ENCODE measurements at places on chromosomes 12 and 14. TPM values are rescaled to one million over a fixed set of nuclear protein-coding genes. Genes with fewer than 3 reads are reported as not detected.

Gene GDF3
- not detected for total RNA-seq

GRCh38 chr14:39568809-39569538 is 136.7 kb upstream of the FBXO33 start:
- no peak overlapping the region for H3K4me3 ChIP-seq
- H3K27ac ChIP-seq: no peak overlapping the region
- H3K27me3 ChIP-seq: no peaks in the 10 kb centered on the region
- no peaks in the 10 kb centered on the region for H3K4me1 ChIP-seq
- no peaks in the 10 kb centered on the region for H3K36me3 ChIP-seq

Gene BEST3
- total RNA-seq: not detected

DNA sequence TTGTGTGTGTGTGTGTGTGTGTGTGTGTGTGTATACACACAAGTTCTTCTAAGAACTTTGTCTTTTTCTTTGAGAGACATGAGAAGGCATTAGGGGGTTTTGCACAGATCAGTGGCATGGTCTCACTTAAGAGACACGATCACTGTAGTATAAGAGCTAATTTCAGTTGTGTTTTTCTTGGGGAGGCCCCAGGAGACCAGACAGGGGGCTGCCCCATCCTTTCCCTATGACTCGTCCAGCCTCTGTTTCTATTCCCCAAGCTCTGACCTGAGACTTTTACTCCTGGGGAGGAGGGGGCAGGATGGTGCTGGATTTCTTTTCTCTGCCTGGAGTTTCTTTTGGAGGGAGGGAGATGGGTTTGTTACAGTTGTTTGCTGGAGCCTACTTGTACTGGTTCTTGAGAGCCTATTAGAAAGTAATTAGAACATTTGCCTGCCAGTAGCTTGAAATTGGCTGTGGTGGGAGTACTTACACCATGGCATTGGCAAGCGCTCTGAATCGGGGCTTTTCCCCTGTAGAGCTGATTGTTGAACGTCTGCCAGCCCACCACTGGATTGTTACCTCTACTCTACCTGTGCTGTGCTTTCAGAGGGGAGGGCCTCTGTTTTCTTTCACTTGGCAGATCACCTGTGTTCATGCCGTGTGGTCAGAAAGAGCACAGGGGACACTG is 109.5 kb downstream of the TSPAN9 start:
- no peaks in the 10 kb centered on the region for H3K36me3 ChIP-seq
- peaks cover 26% of the 10 kb centered on the region for H3K4me1 ChIP-seq
- H3K27me3 ChIP-seq: peaks cover 39% of the 10 kb centered on the region

- no peaks in the 10 kb centered on the region for H3K4me1 ChIP-seq
- peaks cover 8% of the 10 kb centered on the region for H3K36me3 ChIP-seq
- no peak overlapping the region for H3K27ac ChIP-seq
Observed at GRCh38 chr14:61003571-61003970, 22.5 kb downstream of the SLC38A6 start.

Gene GAS2L3
- 0.07 TPM for total RNA-seq

DNA sequence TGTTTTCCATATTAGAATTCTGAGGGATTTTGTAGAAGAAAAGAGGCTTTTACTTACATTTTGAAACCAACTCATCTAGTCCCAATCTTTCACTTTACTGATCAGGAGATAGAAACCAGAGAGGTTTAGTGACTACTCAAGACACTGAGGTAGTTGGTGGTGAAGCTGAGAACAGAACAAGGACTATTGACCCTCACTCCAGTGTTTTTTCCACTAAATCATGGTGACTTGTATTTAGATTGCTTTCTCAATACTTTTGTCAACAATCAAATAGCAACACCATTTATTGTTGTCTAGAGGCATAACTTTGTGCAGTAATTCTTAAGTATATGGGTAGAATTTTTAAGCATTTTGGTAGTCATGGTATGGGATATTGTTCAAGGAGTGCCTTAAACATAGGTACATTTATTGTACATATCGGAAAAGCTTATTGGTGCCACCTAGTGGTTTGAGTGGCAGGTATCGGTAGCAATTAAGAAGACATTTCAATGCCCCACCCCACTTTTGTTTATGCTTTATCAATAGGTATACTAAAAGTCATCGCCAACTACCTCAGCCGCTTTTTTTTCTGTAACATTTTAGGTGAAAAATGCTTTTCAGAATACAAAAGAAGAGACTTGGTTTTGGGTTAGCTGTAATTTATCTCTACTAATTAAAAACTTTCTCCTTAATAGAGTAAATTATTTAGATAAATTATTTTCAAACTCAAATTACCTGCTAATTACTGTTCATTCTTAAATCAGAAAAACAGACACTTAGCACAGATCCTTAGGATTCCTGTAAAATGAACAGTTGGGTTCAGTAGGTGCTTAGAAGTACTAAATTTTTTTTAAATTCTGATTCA is 47.3 kb upstream of the PAWR start:
- DNase-seq: no peak
- H3K27ac ChIP-seq: no peak overlapping the region
- H3K4me3 ChIP-seq: no peak overlapping the region
- peaks cover 5% of the 10 kb centered on the region for H3K27me3 ChIP-seq

- peaks cover 59% of the 10 kb centered on the region for H3K4me1 ChIP-seq
- peak overlapping the region; percentile 26 for H3K27ac ChIP-seq
- peaks cover 29% of the 10 kb centered on the region for H3K36me3 ChIP-seq
- no peak for DNase-seq
Observed at GRCh38 chr14:93320489-93320888, 12.3 kb downstream of the BTBD7 start.
